Esophagus (tissue), 2 donors: ENCODE measurements at places on chromosomes 6 and 20. TPM values are rescaled to one million over a fixed set of nuclear protein-coding genes. Genes with fewer than 3 reads are reported as not detected.

Gene PPARD
- polyA plus RNA-seq, result 28.1 TPM

Gene FAM217A
- polyA plus RNA-seq, result not detected

Gene TBP
- 5.7 TPM for polyA plus RNA-seq

Gene PRSS16
- 8.9 TPM for polyA plus RNA-seq

Gene HLA-DPB1
- polyA plus RNA-seq, result 39.1 TPM

Gene ZFP57
- polyA plus RNA-seq, result 1.3 TPM

Gene CST7
- polyA plus RNA-seq, result 1.4 TPM

Gene PCIF1
- 20.9 TPM for polyA plus RNA-seq

Gene CDH26
- 3.8 TPM for polyA plus RNA-seq

Gene MMP24
- polyA plus RNA-seq, result 0.10 TPM

Gene ADGRG6
- polyA plus RNA-seq, result 6.8 TPM

Gene LAMA4
- 13.6 TPM for polyA plus RNA-seq

Gene PRICKLE4
- polyA plus RNA-seq, result 7.3 TPM

Gene ZNF335
- 18.0 TPM for polyA plus RNA-seq

Gene POPDC3
- 0.24 TPM for polyA plus RNA-seq

Gene DEFB132
- polyA plus RNA-seq, result not detected

Gene RIPOR3
- polyA plus RNA-seq, result 2.6 TPM

Gene DDX43
- polyA plus RNA-seq, result 0.60 TPM

Gene FHL5
- polyA plus RNA-seq, result 1.3 TPM

Gene KIF25
- 0.10 TPM for polyA plus RNA-seq

Gene TNXB
- polyA plus RNA-seq, result 14.8 TPM

Gene CYP24A1
- polyA plus RNA-seq, result 0.39 TPM

Gene MEI4
- polyA plus RNA-seq, result not detected

Gene TP53TG5
- polyA plus RNA-seq, result not detected

Gene PPT2
- polyA plus RNA-seq, result 21.6 TPM

Gene GTSF1L
- not detected for polyA plus RNA-seq

Gene GRM4
- polyA plus RNA-seq, result 0.01 TPM

Gene FAM50B
- 2.4 TPM for polyA plus RNA-seq
